HCT116 (cell line): ENCODE measurements at places on chromosomes 16 and 17. TPM values are rescaled to one million over a fixed set of nuclear protein-coding genes. Genes with fewer than 3 reads are reported as not detected.

DNA sequence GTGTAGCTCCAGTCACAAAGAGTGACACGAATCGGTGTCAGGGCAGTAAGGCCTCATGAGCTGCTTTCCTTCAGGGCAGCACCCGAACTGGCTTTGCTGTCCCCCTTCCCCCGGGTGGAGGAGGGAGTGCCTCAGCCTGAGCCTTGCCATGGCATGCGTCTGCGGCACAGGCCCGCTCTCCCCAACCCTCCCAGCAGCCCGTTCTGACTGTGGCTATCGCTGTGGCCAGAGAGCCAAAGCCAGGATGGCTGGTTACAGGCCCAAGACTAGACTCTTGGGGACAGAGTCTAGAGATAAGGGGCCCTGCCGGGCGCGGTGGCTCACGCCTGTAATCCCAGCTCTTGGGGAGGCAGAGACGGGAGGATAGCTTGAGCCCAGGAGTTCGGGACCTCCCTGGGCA lies 25.9 kb downstream of the CLUH start:
- DNase-seq = no peak
- no peaks in the 10 kb centered on the region for H3K27me3 ChIP-seq
- peaks cover 34% of the 10 kb centered on the region for H3K36me3 ChIP-seq
- H3K4me1 ChIP-seq = no peaks in the 10 kb centered on the region

DNA sequence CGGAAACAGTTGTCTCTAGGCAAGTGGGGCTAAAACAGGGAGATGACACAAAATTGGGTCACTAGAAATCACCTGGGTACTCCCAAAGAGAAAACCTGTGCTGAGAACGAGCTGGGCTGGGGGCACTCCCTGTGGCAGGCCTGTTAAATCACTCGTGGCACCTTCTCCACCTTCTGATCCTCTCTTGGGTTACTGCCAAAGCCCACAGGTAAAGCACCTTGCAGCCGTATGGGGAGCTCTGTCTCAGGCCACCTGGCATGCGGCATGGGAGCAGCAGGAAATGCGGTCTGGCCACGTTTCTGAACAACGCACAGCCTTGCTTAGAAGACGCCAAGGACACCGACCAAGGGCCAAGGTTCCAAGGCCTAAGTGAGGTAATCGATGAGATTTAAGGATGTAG lies 21.5 kb upstream of the ICAM2 start:
- no peak overlapping the region for H3K4me3 ChIP-seq
- no peak for DNase-seq
- H3K27ac ChIP-seq = no peak overlapping the region
- H3K36me3 ChIP-seq = no peaks in the 10 kb centered on the region; the same call in 1 of the 2 replicates
- H3K4me1 ChIP-seq = no peaks in the 10 kb centered on the region

GRCh38 chr16:77790009-77790372 lies 1.6 kb downstream of the VAT1L start:
- peaks cover 64% of the 10 kb centered on the region for H3K27me3 ChIP-seq
- DNase-seq = no peak
- H3K4me1 ChIP-seq = no peaks in the 10 kb centered on the region
- H3K27ac ChIP-seq = no peak overlapping the region
- H3K36me3 ChIP-seq = no peaks in the 10 kb centered on the region

DNA sequence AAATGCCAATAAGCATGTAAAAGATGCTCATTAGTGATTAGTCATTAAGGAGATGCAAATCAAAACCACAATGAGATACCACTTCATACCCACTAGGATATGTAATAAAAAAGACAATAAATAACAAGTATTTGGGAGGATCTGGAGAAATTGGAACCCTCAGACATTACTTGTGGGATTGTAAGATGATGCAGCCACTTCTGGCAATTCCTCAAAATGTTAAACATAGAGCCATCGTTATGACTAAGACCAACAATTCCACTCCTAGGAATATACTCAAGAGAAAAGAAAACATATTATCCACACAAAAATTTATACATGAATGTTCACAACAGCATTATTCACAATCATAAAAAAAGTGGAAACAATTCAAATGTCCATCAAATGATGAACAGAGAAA lies 336.2 kb upstream of the PMFBP1 start:
- no peaks in the 10 kb centered on the region for H3K36me3 ChIP-seq
- no peak overlapping the region for H3K27ac ChIP-seq
- no peaks in the 10 kb centered on the region for H3K27me3 ChIP-seq
- H3K4me3 ChIP-seq = no peak overlapping the region
- H3K4me1 ChIP-seq = no peaks in the 10 kb centered on the region

GRCh38 chr16:56684926-56685590 lies 2.8 kb downstream of the MT1X start:
- no peaks in the 10 kb centered on the region for H3K27me3 ChIP-seq
- H3K4me1 ChIP-seq = peaks cover 18% of the 10 kb centered on the region
- no peaks in the 10 kb centered on the region for H3K36me3 ChIP-seq
- DNase-seq = no peak

GRCh38 chr16:23152386-23153178 lies 3.3 kb upstream of the USP31 start:
- no peaks in the 10 kb centered on the region for H3K36me3 ChIP-seq
- peaks cover 21% of the 10 kb centered on the region for H3K4me1 ChIP-seq
- no peak for DNase-seq
- no peak overlapping the region for H3K27ac ChIP-seq

DNA sequence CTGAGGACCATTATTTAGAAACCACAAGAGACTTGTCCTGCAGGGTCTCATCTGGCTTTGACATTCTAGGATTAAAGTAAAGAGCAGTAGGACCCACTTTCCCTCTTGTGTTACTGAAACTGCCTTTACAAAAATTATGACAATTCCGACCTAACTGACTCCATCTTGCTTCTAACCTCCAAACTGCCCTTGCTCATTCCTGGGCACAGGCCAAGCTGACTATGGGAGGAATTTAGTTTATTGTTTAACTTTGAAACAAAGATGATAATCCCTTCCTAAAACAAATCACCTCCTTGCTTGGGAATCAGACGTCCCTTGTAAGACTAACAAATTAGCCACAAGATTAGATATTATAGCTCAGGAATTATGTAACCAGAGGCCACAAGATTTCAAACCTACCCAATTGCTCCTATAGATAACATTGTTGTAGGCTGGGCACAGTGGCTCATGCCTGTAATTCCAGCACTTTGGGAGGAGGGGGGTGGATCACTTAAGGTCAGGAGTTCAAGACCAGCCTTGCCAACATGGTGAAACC lies 87.0 kb upstream of the FBXO47 start:
- DNase-seq = no peak
- no peak overlapping the region for H3K4me3 ChIP-seq
- H3K27ac ChIP-seq = no peak overlapping the region
- no peaks in the 10 kb centered on the region for H3K27me3 ChIP-seq
- no peaks in the 10 kb centered on the region for H3K36me3 ChIP-seq

DNA sequence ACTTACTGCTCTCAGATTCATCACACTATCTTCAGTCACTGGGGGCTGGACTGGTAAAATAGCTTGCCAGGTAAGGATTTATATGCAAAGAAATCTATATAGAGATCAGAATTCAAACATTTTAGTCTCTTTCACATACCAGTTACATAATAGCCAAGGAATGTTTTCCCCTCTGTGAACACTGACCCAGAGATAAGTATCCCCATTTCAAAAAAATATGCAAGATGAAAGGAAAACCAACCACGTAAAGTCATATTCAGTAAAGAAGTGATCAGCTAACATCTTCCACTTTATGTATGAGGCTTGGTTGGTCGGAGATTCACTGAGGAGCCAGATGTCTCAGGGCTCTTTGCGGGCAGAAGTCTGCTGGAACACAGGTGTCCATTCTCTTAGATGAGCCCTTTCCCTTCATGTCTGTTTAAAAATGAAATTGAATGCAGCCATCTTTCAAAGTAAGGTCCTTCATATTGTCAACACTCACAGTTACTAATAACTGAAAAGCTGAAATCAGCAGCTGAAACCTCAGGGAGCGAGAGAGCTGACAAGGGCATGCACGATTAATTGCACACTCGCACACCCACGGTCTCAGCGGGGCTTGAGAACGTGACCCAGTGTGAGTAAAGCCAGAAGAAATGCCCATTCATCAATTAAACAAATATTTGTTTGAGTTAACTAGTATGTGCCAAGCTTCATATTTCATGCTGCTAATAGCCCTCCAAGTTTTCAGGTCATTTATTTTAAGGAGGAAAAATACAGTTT lies 161.2 kb downstream of the MRTFB start:
- no peak overlapping the region for H3K27ac ChIP-seq
- H3K27me3 ChIP-seq = no peaks in the 10 kb centered on the region
- DNase-seq = no peak
- H3K4me1 ChIP-seq = no peaks in the 10 kb centered on the region
- 0 out of 2 replicates have a peak, but pooled peaks cover 4% of the 10 kb centered on the region for H3K36me3 ChIP-seq
- H3K4me3 ChIP-seq = no peak overlapping the region

- H3K27ac ChIP-seq = no peak overlapping the region
- no peaks in the 10 kb centered on the region for H3K36me3 ChIP-seq
- H3K27me3 ChIP-seq = no peaks in the 10 kb centered on the region
These were observed 40.3 kb downstream of the FOXL1 start for GRCh38 chr16:86618431-86619238.

DNA sequence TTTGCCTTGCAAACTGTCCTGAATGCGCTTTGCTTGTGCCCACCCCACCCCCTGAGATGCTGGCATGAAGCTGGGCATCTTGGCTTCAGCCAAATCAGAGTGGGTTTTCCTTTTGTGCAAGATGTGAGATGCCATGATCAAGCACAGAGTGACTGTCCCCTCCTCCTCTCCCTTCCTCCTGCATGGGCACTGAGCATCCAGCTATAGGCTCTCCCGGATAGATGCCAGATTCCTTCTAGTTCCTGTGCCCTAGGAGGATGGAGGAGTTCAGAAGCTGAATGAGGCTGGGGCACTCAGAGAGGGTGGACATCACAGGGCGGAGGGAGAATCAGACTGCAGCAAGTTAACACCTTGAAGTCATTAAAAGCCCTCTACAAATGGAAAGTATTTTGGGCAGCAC lies 384.1 kb upstream of the CCL2 start:
- DNase-seq = no peak
- H3K27ac ChIP-seq = no peak overlapping the region
- no peak overlapping the region for H3K4me3 ChIP-seq
- no peaks in the 10 kb centered on the region for H3K4me1 ChIP-seq
- no peaks in the 10 kb centered on the region for H3K36me3 ChIP-seq

- H3K4me3 ChIP-seq = peak overlapping the region; percentile 50
- H3K4me1 ChIP-seq = peaks cover 27% of the 10 kb centered on the region
- peaks cover 8% of the 10 kb centered on the region for H3K36me3 ChIP-seq
- H3K27me3 ChIP-seq = no peaks in the 10 kb centered on the region
- no peak for DNase-seq
- peak overlapping the region; percentile 70 for H3K27ac ChIP-seq
These were observed 593 bp upstream of the WDR45B start for GRCh38 chr17:82648742-82649331.

- no peaks in the 10 kb centered on the region for H3K4me1 ChIP-seq
- no peaks in the 10 kb centered on the region for H3K27me3 ChIP-seq
- H3K27ac ChIP-seq = no peak overlapping the region
- no peaks in the 10 kb centered on the region for H3K36me3 ChIP-seq
- no peak overlapping the region for H3K4me3 ChIP-seq
- DNase-seq = no peak
These were observed 216.2 kb downstream of the HS3ST3A1 start for GRCh38 chr17:13385481-13385911.

- no peak overlapping the region for H3K27ac ChIP-seq
- no peaks in the 10 kb centered on the region for H3K36me3 ChIP-seq
These were observed 378.7 kb upstream of the ZFHX3 start for GRCh38 chr16:73426433-73427160.

GRCh38 chr17:48577330-48577945 lies 712 bp downstream of the HOXB4 start:
- H3K27ac ChIP-seq = peak overlapping the region; percentile 91
- H3K27me3 ChIP-seq = no peaks in the 10 kb centered on the region
- H3K4me3 ChIP-seq = peak overlapping the region; percentile 58
- DNase-seq = no peak
- no peaks in the 10 kb centered on the region for H3K36me3 ChIP-seq
- H3K4me1 ChIP-seq = peaks cover 22% of the 10 kb centered on the region; the same call in 1 of the 2 replicates

DNA sequence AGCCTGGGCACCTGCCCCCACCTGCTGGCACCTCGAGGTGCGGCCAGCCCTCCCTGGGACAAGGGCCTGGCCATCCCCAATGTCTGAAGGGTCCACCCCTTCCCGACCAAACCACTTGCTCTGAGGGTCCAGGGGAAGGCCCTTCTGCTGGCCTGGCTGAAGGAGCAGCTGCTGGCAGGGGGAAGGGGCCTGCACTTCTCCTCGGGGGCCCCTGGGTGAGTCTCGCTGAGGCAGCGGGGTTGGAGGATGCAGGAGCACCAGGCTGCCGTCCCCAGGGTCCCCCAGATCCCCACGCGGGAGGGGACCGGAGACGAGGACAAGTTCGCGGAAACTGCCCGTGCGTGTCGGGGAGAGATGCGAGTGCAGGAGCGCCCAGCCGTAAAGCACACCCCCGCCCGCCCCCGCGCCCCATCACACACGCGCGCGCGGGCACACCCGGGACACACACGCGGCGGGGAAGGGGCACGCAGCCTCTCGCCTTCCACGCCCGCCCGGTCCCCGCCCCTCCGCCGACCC lies 725 bp upstream of the CACNA1H start:
- no peaks in the 10 kb centered on the region for H3K36me3 ChIP-seq
- no peak for DNase-seq
- no peaks in the 10 kb centered on the region for H3K27me3 ChIP-seq
- H3K4me1 ChIP-seq = peaks cover 28% of the 10 kb centered on the region

DNA sequence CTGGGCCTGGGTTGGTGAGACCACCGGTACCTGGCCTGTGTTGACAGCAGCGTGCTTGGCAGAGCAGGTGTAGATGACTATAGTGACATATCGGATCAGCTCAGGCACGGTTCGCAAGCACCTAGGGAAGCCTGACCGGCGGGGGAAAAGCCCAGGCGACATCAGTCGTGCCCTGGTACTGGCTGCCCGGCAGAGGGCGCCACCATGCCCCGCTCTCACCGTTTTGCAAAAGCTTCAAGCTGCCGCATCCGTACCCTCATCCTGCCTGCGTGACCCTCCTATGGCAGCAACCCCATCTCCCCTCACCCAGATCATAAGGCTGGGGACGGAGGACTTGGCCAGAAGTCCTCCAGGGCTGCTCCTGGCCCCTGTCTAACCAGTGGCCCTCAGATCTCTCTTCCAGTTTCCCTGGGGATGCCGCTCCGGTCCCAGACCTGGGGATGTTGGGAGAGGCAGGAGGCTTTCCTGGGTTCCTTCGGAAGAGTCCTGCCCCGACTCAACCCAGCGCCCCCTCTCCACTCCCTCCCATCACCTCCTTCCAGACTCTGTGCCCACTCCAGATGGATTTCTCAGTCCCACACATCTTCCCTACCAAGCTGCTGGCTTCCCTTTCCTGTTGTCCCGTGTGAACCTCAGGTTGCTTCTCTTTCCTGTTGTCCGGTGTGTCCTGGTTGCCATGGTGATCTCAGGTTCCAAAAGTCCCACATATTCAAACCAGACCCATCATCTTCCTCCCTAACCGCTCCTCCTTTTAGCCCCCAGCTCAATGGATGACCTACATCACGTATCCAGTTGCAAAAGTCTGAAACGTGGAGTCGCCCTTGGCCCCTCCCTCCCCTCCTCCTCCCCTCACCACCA lies 13.7 kb downstream of the ALOX12B start:
- peak; percentile 44 for DNase-seq
- H3K4me1 ChIP-seq = no peaks in the 10 kb centered on the region
- no peaks in the 10 kb centered on the region for H3K36me3 ChIP-seq
- peak overlapping the region; percentile 1 for H3K4me3 ChIP-seq
- H3K27me3 ChIP-seq = peaks cover 4% of the 10 kb centered on the region; the same call in 1 of the 2 replicates

TBC1D3E gene
- total RNA-seq = not detected

SEPTIN12 gene
- total RNA-seq = not detected

HEATR9 gene
- total RNA-seq = not detected

RPRML gene
- not detected for total RNA-seq
